ENCODE measurements at places on chromosomes 5 and 9.

GRCh38 chr5:167245868-167246267 lies 1045.6 kb upstream of the WWC1 start:
- DNase-seq: no peak

DNA sequence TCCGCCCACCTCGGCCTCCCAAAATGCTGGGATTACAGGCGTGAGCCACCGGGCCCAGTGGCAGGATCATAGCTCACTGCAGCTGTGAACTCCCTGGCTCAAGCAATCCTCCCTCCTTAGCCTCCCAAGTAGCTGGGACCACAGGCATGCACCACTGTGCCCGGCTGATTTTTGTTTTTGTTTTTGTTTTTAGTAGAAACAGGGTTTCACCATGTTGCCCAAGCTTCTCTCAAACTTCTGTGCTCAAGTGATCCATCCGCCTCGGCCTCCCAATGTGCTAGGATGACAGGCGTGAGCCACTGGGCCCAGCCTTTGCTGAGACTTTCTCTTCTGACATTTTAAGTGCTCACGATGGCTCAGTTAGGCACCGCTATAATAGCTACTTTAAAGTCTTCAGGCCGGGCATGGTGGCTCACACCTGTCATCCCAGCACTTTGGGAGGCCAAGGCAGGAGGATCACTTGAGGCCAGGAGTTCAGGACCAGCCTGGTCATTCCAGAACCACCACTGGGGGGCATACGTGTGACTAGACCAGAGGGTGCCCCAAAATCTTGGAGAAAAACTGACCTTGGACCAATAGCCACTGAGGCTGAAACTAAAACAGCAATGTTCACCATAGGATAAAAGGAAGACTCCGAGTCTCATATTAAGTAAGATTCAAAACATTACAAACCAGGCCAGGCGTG lies 3.1 kb upstream of the ENTPD8 start:
- no peak for DNase-seq

DNA sequence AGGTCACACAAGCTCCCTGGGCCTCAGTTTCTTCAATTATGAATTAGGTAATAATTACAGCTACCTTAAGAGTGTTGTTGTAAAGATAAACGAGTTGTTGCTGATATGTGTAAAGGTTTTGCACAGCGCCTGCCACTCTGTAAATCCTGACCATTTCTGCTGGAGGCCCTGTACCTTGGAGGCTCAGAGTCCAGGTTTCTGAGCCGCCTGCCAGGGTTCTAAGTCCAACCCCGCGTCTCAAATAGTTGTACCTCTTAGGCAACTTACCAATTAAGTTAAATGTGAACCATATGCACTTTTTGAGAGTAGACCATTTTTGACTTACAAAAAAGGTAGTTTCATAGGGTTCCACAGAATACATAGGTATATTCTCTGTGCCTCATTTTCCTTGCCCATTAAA lies 156.8 kb upstream of the KLF9 start:
- DNase-seq: no peak

DNA sequence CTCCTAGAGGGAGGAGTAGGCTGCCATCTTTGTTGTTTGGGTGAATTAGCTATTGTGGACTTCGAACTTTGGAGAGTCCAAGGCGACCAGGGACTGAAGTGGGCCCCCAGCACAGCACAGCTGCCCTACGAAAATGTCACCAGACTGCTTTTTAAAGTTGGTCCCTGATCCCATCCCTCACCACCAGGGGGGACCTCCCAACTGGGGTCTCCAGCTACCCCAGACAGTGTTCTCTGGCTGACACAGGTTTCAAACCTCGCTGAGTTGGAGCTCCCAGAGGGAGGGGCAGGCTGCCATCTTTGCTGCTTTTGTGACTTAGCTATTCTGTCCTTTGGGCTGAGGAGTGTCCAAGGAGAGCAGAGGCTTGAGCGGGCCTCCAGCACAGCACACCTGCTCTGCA lies 45.7 kb upstream of the ADRB2 start:
- no peak for DNase-seq

DNA sequence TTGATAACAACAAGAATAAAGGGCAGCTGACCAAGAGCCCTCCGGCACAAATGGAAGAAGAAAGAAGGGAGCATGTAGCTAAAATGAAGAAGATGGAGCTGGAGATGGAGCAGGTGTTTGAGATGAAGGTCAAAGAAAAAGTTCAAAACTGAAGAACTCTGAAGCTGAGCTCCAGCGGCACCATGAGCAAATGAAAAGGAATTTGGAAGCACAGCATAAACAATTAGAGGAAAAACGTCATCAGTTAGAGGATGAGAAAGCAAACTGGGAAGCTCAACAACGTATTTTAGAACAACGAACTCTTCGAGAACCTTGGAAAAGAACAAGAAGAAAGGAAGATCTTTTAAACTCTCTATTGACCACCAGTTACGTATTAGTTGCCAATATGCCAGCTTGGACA lies 100.9 kb downstream of the GABBR2 start:
- no peak for DNase-seq

DNA sequence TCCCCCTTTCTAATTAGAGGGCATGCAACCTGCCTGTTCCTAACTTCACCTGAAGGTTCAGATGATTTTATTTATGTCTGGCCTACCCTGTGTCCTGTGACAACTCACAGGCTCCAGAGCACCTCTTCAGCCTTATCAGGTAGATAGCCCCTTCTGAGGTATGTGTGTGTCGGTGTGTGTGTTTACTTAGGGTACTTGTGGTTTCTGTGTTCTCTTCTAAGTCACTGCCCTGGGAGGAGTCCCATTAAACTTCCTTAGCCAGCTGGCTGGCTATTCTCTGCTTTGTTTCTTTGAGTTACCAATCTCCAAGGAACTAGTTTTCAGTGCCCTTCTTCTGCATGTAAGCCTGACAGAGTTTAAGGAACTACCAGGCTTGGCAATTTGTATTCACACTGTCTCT lies 74.9 kb downstream of the UNC13B start:
- no peak for DNase-seq

GRCh38 chr5:62931153-62931950 lies 352.7 kb downstream of the LRRC70 start:
- DNase-seq: no peak

DNA sequence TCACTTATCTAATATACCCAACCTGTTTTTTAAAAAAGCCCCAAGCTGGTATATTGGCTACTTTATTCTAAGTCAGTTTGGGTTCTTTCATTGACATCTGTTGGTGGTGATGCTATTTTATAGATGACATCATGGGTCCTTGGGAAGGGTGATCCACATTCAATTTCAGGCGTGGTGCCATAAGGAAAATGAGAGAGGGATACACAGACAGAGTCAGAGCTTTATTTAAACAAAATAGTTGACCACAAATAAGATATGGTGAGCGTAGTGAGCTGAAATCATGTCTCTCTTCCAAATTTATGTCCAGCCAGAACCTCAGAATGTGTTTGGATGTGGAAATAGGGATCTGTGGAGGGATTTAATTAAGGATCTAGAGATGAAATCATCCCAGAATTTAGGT lies 302.4 kb downstream of the MAT2B start:
- no peak for DNase-seq
